CD4-positive, alpha-beta T cell treated with Interferon alpha-2 for 1 hour (primary cell): ENCODE measurements at places on chromosomes 6 and 20.
A peak's percentile ranks its signal among the peaks of the same experiment; 100 is the strongest.

DNA sequence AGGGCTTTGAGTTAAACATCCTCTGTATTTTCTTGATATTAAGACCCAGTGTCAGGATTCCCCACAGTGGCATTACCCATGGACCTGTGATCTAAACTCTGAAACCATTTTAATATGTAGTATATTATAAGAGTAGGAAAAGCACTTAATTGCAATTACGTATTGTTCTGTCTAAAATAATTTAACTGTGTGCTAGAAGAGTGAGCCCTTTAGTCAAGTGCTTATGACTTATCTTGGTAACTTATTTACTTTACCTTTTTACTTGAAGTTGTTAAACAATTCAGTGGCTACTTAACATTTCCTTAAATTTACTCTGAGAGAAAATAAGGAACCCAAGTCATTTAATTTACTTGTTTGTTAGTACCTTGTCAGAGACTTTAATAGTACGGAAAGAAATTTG is 173.6 kb downstream of the CDKAL1 start:
- DNase-seq, result no peak

- DNase-seq, result peak; percentile 52
These were observed 392.7 kb upstream of the MAN1A1 start for GRCh38 chr6:119742188-119742803.

GRCh38 chr20:16493486-16493885 is 79.8 kb downstream of the KIF16B start:
- no peak for DNase-seq

DNA sequence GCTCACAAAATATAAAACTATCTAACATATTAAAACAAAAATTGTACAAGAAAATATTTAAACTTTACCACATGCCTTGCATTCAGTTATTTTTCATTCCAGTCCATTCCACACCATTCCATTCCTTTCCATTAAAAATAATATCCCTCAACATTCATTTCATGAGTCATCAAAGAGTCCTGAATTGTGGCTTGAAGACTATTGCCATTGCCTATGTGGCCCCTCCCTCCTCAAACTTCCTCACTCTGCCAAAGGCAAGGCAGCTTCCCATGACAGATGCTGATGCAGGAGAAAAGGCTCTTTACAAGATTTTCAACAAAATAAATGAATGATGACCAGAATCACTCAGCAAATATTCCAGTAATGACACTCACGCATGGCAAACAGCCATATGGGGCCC is 31.7 kb downstream of the IL20RA start:
- no peak for DNase-seq

DNA sequence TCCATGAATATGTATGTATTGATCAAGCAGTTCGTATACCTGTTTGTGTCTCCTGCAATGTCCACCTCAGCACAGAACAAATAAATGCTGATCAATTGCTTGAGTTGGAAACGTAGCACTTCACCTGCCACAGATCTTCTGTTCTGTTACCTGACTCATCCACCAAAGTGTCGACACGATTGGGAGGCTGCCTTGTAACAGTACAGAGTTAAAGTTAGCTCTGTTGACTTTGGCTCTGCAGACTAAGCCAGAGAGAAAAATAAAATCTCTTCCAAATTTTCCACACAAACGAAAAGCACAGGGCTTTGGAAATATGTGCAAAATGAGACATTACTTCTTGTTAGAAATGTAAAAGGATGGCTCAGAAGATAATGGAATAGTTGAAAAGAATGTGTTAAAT is 245.4 kb downstream of the NRN1 start:
- DNase-seq, result no peak

DNA sequence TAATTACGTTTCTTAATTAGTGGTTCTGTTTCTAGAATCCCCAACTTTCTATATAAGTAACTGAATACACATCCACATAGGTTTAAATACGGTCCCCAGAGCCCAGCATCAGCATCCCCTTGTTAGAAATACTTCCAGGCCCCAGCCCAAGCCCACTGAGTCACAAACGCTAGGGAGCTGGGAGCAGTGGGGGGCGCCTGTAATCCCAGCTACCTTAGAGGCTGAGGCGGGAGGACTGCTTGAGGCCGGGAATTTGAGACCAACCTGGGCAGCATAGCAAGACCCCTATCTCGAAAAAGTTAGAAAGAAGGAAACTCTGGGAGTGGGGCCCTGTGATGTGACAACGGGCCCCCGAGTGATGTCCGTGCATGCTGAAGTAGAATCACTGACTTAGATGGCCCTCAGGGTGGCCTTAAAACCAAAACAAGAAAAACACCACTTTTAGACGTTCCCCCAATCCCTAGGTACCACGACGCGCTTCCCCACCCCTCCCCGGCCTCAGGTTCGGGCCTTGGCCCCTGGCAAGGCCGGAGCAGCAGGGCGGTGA is 1.3 kb upstream of the PPP1R3G start:
- DNase-seq, result no peak

DNA sequence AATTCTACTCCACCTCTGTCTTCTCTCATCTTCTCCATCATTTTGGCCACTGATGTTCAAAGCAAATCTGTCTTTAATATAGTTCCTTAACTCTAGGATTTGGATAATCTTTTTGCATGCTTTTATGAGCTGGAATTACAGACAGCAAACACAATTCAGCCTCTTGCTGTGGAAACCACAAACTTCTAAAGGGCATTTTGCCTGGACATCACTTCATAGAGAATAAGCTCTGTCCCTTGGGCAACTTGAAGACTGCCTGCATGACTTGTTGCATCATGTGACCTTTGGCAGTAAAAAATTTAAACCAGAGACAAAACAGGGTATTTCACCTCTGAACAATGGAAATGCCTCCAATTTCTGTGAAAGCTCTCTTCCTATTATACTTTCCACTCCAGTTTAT is 74.1 kb upstream of the HDDC2 start:
- DNase-seq, result no peak

- no peak for DNase-seq
These were observed 20.1 kb upstream of the ISM1 start for GRCh38 chr20:13200767-13201500.

DNA sequence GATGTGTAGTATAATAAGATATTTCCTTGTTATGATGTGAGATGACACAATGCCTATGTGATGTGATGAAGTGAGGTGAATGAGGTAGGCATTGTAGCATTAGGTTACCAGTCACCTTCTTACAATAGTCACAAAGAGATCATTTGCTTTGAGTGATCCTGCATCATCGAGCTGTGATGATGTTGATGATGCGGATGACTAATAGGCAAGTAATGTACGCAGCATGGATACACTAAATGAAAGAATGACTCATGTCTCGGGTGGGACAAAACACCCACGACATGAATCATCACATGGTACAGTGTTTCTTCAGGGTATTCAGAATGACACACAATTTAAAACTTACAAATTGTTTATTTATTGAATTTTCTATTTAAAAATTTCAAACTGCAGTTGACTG is 806.3 kb upstream of the GJE1 start:
- peak; percentile 1 for DNase-seq

DNA sequence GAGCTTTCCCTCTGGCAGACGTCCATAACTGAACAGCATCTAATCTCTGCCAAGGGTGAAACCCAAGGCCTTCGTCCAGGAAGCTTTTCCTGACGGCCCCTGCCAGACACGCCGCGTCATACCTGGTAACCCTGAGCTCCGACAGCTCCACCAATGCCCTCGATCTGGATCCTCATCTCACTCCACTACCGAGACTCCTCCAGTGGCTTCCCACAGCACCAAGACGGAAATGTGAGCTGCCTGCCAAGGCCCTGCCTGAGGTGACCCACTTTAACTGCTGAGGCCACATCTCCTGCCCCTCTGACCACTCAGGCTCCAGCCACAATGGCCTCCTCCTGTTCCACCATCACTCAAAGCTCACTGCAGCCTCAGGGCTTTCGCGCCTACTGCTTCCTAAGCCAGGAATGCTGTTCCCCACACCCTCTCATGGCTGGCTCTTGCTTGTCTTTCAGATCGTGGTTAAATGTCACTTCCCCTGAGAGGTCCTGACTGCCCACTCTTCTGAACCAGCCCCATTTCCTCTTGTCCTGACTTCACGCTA is 143.2 kb downstream of the PREX1 start:
- DNase-seq, result no peak

DNA sequence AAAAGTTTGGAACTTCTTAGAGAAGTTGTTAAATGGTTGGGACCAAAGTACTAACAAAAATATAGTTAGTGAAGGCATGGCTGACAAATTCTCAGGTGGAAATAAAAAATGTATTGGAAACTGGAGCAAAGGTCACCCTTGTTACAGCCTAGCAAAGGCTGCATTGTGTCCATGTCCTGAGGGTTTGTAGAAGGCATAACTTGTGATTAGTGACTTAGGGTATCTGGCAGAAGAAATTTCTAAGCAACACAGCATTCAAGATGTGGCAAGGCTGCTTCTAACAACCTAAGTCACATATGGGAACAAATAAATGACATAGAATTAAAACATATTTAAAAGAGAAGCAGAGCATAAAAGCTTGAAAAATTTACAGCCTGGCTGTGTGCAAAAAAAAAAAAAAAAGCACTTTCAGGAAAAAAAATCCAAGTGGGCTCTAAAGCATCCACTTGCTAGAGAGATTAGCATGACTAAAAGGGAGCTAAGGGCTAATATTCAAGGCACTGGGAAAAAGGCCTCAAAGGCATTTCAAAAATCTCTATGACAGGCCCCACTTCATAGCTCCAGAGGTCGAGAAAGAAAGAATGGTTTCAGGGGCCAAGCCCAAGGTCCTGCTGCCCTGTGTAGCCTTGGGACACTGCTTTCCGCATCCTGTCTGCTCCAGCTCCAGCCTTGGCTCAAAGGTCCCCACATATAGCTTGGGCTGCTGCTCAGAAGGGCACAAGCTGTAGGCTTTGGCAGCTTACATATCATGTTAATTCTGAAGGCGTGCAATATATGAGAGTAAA is 453.2 kb upstream of the PTCHD4 start:
- DNase-seq, result no peak

- DNase-seq, result no peak
These were observed 30.0 kb downstream of the CDKAL1 start for GRCh38 chr6:20564269-20564668.

GRCh38 chr6:36373368-36374019 is 14.0 kb downstream of the ETV7 start:
- DNase-seq, result no peak
